Type B pancreatic cell (in vitro differentiated cells): ENCODE measurements at places on chromosomes 4 and X.
A peak's percentile ranks its signal among the peaks of the same experiment; 100 is the strongest.

- DNase-seq: no peak
Measured at GRCh38 chrX:119552508-119552907, 12.7 kb downstream of the STEEP1 start.

DNA sequence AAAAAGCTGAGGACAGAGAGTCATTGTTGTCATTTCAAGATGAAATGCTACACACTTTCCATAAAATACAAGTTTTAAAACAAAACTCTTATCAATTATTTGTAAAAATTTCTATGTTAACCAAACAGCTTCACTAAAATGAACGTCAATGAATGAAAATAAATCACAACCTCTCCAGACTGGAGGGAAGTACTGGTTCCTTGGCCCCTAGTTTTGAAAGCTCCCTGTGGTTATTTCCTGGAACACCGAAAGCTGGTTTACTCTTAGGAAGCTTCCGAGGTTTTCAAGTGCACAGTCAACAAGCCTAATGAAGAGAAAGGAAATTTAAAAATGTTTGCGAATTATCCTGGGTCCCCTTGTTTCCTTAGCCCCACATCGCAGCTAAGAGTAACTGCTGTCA, 191.1 kb upstream of the TTC29 start:
- no peak for DNase-seq

GRCh38 chrX:6071731-6072130, 156.9 kb downstream of the NLGN4X start:
- DNase-seq: no peak

DNA sequence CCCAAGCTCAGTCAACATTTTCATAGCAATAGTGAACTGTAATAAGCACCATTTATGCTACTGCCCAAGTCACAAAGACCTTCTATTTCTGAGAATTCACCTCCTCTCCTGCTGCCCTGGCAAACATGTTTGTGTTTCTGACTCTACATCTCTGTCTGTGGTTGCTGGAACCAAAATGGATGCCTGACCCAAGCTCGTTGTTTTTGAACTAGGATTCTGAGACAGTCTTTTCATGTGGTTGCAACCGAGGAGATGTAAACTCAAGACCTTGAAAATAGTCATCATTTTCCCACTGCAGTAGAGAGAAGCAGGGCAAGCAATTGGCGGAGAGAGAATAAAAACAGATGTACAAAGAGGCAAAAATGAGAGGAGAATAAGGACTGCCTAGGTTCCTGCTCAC, 160.2 kb downstream of the RAB28 start:
- DNase-seq: no peak

DNA sequence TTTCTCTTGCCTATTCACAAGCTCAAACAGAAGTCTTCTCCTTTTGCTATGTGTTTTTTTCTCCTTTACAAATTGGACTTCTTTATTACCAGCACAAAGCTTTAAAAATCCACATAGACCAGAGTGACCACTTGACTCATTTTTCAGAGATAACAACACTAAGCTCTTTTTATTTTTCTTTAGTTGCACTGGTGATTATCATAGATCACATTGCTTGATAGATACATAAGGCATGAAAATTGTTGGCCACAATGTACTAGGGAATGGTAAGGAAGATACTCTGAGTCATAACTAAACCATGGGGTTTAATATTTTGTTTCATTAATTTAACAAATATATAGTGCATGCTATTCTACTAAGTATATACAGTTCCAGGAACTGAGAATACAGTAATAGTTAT, 159.0 kb downstream of the GASK1B start:
- DNase-seq: no peak

DNA sequence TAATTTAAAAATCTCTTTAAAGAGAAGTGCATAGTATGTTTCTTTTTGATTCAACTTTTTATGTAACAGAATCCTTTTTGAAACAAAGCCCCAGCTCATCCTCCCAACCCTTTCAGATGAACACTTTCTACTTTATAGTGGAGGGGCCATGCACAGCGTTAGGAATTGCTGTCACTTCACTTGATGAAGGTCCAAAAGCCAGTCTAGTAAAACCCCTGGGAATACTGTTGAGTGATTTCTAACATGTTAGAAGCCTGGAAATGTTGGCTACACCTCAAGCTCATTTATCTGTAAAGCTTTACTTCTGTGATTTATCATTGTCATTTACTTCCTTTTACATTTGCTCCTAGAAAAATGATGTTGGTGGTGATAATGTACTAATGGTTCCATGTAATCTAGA, 1608.9 kb upstream of the TENM3 start:
- DNase-seq: no peak

GRCh38 chrX:117839544-117839943, 277.1 kb downstream of the KLHL13 start:
- no peak for DNase-seq

DNA sequence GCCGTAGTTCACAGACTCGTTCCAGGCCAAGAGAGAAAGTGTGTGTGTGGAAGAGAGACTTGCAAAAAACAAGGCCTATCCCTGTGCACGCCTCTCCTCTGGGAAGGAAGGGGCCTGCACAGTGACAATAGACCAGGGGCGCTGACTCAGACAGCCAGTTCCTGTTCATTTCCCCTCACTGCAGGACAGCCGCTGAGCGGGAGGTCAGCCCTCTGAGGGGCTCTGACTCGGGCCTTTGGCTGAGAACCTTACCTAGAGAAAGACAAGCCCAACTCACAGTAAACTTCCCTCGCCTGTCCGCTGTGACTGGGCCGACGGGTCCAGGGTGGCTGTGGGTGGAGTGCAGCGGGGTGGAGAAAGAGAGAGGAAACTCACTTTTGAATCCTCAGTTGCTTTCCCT, 52.1 kb downstream of the RTL5 start:
- no peak for DNase-seq

DNA sequence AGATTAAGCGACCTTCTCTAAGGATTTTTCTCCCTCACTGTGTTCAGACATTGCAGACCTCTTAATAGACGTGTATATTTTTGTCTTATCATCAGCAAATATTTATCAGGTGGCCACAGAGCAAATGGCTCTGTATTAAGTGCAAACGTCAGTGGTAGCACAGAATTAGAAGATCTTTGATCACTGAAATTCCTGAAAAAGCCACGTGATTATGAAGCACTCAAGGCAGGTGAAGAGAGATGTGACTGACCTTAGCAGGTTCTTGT, 105.9 kb upstream of the TBC1D9 start:
- DNase-seq: no peak

GRCh38 chrX:103376979-103377324, 614 bp downstream of the BEX3 start:
- peak; percentile 70 for DNase-seq

DNA sequence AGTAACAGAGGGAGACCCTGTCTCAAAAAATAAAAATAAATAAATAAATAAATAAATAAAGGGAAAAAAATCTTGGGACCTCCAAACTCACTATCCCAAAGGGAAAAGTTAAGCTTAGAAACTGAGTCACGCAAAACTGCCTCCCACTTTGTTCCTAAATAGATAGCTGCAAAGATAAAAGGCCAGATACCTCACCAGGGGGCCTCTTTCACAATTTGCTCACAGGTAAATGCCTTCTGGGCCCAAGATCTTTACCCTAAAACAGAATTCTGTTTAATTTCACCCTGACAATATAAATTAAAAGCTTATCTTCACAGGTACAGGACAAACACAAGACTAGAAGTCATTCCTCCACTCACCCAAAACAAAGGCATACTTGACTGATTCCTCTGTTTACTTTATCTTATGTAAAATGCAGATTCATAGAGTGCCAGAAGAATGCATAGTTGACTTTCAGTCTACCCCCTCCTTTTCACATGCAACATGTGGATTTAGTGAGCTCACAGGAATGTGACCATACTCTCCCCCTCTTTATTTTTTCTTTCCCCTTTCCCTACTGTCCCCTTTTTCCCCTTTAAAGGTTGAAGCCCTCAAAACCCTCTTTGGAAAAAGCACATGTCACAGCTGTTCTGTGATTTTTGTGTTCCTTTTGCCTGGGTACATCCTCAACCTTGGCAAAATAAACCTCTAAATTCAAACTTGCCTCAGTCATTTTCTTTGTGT, 23.4 kb downstream of the ELF2 start:
- DNase-seq: no peak

DNA sequence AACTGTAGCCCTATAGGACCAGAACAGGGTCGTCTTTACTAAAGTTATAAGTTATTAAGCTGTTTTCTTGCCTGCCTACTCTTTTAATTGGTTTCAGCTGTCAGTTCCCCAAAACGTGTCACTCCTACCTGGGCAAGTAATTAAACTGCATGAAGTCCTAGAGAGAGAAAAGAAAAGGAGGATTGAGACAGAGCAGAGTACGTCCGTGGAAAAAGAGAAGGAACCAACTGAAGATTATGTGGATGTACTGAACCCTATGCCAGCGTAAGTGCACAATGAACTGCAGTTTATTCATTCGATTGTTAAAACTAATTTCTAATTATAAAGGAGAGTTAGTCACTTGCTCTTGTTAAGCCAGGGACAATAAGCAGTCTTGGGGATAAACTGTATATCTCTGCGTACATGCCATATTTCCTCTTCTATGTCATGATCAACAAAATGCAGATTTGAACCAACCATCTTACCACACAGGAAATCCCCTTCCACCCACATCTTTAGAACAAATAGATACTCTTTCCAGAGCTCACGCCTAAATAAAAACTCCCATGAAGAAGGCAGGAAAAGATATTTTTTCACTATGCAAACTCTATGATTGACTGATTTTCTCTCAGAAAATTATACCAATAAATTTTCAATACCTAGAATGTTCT, 22.8 kb downstream of the STAP1 start:
- DNase-seq: no peak

DNA sequence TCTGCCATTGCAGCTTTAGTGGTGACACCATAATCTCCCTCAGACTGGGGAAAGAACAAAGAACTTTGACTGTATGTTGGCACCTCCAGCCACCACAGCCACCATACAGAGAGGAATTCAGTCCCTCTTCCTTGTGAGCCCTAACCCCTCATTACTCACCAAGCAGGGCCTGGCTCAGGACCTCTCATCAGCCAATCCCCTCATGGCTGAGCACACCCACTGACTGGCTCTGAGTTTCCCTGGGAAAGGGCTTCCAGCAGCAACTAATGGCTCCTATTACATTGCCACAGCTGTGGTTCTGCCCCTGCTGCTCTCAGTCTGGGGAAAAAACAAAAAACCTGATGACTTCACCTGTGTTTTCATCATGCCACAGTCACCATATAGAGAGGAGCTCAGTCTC, 1482.6 kb downstream of the FAM133A start:
- no peak for DNase-seq

- no peak for DNase-seq
Measured at GRCh38 chr4:143623896-143624295, 76.6 kb downstream of the FREM3 start.

- no peak for DNase-seq
Measured at GRCh38 chr4:155908187-155909139, 5.0 kb downstream of the TDO2 start.

GRCh38 chrX:50456712-50457484, 13.7 kb downstream of the DGKK start:
- no peak for DNase-seq

GRCh38 chrX:14084466-14084865, 54.8 kb upstream of the GEMIN8 start:
- no peak for DNase-seq

DNA sequence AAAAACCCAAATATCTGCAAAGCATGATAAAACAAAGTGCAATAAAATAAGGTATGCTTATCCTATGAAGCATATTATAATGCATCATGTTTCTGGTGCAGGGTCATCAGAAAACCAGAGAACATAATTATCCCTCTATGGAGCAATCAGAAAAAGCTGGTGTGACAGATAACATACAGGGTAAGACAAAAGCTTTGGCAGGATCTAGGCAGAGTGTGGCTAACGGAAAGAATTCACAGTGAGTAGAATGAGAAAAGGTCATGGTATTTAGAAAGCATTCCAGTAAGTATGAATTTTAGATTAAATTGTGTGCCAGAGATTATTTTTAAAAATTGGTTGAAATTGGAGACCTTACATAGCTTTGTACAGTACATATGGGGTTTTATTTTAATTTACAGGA, 29.0 kb upstream of the UGT2B4 start:
- DNase-seq: no peak

- no peak for DNase-seq
Measured at GRCh38 chr4:89072921-89073320, 15.9 kb upstream of the FAM13A start.

DNA sequence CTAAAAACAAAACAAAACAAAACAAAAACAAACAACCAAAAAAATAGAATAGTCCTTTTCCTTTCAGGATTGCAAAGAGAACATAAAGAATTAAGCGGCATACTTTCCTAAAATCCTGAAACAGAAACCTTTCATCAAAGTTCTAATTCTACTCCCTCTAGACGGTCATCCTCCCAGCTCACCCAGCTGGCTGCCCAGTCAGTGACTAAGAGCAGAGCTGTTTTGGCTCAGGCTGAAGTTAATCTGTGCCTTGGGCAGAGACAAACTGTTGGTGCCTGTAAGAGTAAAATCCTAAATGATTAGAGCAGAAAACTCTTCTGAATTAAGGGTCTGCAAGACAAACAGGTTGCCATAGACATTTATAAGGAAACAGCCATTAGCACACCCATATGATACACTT, 17.6 kb upstream of the WAS start:
- DNase-seq: no peak

DNA sequence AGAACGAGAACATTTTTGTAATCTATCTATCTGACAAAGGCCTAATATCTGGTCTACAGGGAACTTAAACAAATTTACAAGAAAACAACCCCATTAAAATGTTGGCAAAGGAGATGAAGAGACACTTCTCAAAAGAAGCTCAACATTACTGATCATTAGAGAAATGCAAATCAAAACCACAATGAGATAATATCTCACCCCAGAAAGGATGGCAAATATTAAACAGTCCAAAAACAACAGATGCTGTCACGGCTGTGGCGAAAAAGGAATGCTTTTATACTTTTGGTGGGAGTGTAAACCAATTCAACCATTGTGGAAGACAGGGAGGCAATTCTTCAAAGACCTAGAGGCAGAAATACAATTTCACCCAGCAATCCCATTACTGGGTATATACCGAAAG, 2284.8 kb downstream of the ARAP2 start:
- DNase-seq: no peak

GRCh38 chr4:7435471-7436061, 836 bp upstream of the PSAPL1 start:
- DNase-seq: no peak

DNA sequence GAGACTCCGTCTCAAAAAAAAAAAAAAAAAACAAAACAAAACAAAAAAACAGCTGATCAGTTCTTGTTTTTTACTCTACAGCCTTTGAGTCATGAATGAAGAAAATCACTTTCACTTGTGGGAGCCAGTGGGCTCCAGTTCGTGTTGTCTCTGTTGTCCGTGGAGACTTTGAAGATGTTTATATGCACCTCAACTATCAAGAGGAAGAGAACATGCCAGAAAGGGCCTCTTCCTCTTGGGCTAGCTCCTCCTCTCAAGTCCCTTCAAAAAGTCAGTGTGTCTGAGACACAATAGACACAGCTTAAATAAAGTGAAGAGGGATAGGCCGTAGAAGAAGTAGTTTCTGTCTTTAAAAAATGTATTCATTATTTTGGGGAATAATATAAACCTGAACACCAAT, 182.7 kb downstream of the KDR start:
- DNase-seq: no peak

- no peak for DNase-seq
Measured at GRCh38 chr4:64781737-64782326, 372.6 kb upstream of the TECRL start.

GRCh38 chr4:48898733-48899431, 7.7 kb downstream of the OCIAD2 start:
- DNase-seq: no peak
